Foreskin fibroblast (primary cell): ENCODE measurements at places on chromosomes 5 and 9.

DNA sequence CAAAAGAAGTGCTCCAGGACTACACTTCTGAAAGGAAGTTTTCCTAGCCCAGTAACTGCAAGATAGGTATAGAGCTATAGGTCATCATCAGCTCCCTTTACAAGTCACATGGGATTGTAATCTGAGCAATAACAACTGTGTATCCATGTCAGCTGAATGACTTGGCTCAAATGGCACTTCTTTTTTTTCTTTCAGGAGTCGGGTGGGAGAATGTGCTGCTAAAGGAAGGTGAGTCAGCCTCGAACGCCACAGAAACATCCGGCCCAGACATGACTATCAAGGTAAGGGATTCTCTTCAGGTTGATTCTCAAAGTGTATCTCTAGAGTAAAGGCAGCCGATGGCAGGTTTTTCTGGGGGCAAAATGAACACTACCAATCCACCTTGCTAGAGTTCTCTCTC, 192.2 kb downstream of the C9orf152 start:
- peak; percentile 59 for DNase-seq

DNA sequence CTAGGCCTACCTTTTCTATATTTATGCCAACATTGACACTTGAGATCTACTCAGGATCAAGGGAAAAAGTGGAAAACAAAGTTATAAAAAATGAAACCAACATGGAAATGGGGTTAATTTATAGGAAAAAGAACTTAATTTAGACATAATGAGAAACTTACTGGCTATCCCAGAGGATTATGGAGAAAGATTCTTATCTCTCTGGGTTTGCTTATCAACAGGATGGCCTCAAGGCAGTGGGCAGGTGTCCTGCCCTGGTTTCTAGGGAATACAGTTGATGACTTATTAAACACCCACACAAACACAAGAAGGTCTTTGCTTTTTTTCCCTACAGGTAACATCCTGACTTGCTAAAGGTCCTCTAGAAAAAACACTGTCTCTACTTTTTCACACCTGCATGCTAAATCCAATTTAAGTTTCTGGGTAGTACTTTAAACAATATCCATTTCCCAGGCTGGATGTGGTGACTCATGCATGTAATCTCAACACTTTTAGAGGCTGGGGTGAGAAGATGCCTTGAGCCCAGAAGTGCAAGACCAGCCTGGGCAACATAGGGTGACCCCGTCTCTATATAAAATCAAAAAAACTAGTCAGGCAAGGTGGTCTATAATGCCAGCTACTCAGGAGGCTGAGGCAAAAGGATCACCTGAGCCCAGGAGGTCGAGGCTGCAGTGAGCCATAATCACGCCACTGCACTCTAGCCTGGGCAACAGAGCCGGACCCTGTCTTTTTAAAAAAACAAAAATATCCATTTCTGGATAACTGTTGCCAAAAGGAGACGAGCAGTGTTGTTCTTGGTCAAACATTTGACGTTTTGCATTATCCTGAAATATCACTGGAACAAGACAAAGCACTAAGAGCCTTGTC, 6.6 kb upstream of the ZNF608 start:
- peak; percentile 8 for DNase-seq

- DNase-seq, result no peak
These were observed 2.2 kb downstream of the TIGD6 start for GRCh38 chr5:149998281-149998680.

DNA sequence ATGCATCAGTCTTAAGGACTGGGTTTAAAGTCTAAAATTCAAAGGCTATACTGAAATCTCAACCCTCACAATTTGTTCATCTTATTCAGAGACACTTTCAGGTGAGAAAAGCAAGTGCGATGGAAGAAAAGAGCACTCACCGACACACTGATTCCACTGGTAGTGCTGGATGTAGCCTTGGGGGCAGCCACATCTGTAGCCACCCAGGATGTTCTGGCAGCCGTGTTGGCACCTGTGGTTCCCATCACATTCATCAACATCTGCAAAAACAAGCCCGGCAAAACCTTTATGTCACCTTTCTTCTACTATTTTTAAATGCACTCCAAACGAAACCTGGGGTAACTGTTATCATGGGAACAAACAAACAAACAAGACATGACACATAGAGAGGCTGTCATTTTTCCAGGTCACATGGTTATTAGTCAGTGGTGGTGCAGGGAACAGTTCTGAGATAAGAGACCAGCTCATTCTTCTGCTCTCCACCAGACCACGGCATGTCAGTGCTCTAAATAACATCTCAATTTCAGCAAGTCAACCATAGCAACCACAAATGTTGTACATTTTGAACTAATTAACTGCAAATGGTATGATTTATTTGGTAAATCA, 188.4 kb downstream of the SLC12A2 start:
- DNase-seq, result peak; percentile 60

DNA sequence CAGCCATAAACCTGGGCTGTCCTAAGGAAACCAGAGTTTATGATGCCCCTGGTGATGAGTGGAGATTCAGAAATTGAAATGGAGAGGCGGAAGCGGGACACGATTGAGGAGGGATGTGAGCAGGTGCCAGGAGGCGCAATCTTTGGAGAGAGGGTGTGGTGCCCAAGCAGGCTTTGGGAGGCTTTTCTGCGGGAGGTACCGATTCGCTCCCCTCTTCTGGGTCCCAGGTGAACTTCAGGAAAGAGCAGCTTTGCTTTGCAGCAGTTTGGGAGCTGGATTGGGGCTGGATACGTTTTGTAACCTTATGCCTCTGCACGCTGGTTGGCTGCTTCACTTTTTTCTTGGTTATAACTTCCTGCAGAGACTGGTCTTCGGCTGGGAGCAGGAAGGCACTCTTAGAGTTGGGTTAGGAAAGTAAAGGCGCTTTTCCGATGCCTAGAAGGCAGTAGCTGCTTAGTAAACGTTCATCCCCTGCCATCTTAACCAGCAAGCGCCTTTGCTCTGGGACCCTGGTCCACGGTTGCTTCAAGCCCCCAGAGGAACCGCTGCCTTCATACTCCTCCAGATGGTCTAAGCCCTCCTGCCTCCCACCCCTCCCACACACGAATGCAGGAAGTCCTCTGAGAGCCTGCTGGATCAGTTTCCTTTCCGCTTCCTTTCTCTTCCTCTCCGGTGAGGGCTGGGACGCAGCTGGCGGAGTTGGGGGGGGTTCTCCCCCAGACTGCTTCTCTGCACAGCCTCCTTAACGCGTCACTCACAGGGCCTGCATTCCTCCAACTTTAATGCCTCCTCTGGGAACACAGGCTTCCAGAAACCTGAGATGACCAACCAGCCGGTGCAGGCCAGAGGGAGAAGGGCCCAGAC, 15.2 kb upstream of the NEK6 start:
- DNase-seq, result peak; percentile 74

- DNase-seq, result no peak
These were observed 31.4 kb upstream of the PSD2 start for GRCh38 chr5:139763930-139764791.

DNA sequence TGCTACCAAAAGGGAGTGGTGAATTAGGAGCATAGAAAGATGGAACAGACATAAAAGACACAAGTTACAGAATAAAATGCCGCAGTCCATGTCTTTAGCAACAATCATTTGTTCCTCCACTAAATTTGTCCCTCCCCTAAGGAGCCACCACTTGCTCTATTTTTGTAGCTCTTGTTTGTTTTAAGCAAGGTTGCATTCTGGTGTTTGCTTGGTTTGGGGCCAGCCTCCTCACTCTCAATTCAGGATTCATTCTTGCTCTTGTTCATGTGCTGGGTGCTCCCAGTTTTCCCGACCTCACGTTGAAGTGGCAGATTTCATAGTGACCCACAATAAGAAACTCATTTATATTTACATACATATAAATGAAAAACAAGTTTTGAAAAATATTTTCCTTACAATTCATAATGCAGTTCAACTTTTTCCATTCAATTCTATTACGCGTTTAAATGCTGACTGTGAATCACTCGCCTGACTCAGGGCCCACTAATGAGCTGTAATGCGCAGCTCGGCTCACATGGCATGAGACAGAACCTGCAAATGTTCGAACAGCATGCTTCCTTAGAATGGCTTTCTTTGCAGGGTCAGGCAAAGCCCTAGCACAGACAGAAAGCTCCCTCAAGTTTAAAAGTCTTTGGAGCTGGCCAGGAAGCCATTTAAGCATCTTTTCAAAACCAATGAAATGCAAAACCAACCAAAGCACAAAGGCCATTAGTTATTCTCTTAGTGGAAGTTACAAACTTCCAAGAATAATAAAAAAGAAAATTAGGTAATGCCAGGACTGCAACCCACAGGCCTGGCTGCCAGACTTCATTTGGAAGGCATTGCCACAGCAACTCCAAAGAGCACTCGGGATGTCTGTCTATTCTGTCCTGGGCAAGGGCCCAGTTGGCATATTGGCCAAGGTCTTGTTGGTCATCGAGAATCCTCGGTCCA, 41.7 kb downstream of the RETREG1 start:
- peak; percentile 88 for DNase-seq
